ENCODE measurements at places on chromosomes 2 and 18. TPM values are rescaled to one million over a fixed set of nuclear protein-coding genes. Genes with fewer than 3 reads are reported as not detected.
A peak's percentile ranks its signal among the peaks of the same experiment; 100 is the strongest.

GRCh38 chr2:213627835-213628460, 343.7 kb downstream of the SPAG16 start:
- H3K36me3 ChIP-seq, result no peaks in the 10 kb centered on the region
- H3K27me3 ChIP-seq, result no peaks in the 10 kb centered on the region
- DNase-seq, result no peak
- no peak overlapping the region for H3K27ac ChIP-seq
- H3K4me3 ChIP-seq, result no peak overlapping the region

GRCh38 chr2:196337208-196337953, 166.0 kb upstream of the STK17B start:
- no peak overlapping the region for H3K4me3 ChIP-seq
- H3K4me1 ChIP-seq, result no peaks in the 10 kb centered on the region
- no peaks in the 10 kb centered on the region for H3K27me3 ChIP-seq

DNA sequence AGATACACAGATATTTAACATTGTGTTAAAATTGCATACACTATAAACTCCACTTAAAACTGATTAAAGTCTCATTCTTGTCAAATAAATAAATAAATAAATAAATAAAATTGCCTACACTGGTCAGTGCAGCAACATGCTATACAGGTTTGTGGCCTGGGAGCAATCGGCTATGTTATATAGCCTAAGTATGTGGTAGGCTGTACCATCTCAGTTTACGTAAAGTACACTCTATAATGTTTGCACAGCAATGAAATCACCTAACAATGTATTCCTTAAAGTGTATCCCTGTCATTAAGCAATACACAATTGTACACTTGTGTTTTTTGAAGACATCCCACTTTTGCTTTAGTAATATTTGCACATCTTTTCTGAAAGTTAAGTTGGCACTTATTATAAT, 337.7 kb upstream of the SETBP1 start:
- no peaks in the 10 kb centered on the region for H3K27me3 ChIP-seq
- H3K4me1 ChIP-seq, result no peaks in the 10 kb centered on the region
- DNase-seq, result no peak
- H3K27ac ChIP-seq, result no peak overlapping the region

- peaks cover 24% of the 10 kb centered on the region for H3K36me3 ChIP-seq
Measured at GRCh38 chr2:191682126-191682525, 4.2 kb downstream of the NABP1 start.

GRCh38 chr2:237341872-237342271, 72.1 kb downstream of the COL6A3 start:
- H3K4me1 ChIP-seq, result no peaks in the 10 kb centered on the region
- peaks cover 53% of the 10 kb centered on the region for H3K36me3 ChIP-seq
- no peak for DNase-seq
- H3K4me3 ChIP-seq, result no peak overlapping the region

DNA sequence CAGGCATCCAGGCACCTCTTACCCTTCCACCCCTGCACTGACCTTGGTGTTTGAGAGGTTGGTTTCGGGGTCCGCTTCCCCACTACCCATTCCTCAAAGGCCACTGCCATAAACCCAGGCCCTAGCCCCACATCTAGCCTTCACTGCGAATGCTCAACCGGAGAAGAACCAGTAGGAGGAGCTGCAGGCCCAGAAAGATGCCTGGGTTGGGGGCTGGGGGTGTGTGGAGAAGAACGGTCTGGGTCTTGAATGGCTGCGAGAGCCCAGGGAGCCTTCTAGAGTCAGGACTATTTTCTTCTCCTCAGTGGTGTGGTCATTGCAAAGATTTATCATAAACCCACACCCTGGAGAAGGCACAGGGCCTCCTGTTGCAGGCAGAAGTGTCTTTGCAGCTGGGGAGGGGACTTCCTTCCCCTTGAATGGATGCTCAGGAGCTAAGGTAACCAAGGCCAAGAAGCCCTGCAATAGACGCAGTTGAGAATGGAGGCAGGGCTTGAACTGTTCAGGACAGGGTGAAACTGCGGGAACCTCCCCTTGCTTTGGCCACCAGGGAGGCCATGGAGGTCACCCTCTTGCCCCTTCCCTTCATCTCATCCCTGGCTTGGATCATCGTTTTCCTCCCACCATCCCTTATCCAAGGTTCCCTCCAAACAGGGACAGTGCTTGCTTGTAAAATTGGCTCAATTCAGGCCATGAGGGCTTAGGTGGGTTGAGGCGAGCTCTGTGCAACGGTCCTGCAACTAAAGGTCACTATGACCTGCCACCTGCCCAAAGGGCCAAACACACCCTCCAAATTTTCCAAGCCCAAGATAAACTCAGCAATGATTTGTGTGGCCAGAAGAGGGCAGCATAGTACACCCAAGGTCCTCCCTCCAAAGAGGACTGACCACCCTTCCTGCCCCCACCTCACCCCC, 20.9 kb downstream of the THNSL2 start:
- H3K27ac ChIP-seq, result no peak overlapping the region
- H3K36me3 ChIP-seq, result no peaks in the 10 kb centered on the region
- no peak for DNase-seq
- H3K4me1 ChIP-seq, result no peaks in the 10 kb centered on the region

GRCh38 chr2:26816893-26817292, 31.0 kb downstream of the CENPA start:
- H3K4me3 ChIP-seq, result no peak overlapping the region
- H3K36me3 ChIP-seq, result no peaks in the 10 kb centered on the region
- H3K27ac ChIP-seq, result no peak overlapping the region
- H3K4me1 ChIP-seq, result no peaks in the 10 kb centered on the region
- H3K27me3 ChIP-seq, result no peaks in the 10 kb centered on the region
- no peak for DNase-seq

DNA sequence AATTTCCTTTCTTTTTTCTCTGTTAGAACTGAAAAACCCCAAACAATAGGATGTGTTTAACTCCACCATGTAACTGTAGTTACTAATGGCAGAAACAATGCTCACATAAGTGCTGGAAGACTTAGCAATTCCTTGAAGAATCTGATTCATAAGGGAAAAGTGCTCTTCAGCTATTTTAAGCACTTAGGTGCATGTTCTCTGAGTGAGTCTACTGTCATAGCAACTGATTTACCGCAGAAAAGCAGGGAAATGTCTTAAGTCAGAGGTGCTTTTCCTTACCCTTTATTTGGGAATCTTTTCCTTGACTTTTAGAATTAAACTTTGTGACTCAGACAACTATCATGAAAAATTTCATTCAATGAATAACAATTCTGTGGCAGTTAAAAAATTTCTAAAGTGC, 65.4 kb upstream of the NABP1 start:
- no peaks in the 10 kb centered on the region for H3K4me1 ChIP-seq
- H3K27me3 ChIP-seq, result no peaks in the 10 kb centered on the region
- no peak for DNase-seq
- no peak overlapping the region for H3K27ac ChIP-seq
- H3K4me3 ChIP-seq, result no peak overlapping the region

- H3K4me3 ChIP-seq, result no peak overlapping the region
- DNase-seq, result no peak
- no peak overlapping the region for H3K27ac ChIP-seq
- H3K36me3 ChIP-seq, result no peaks in the 10 kb centered on the region
- peaks cover 44% of the 10 kb centered on the region for H3K4me1 ChIP-seq
Measured at GRCh38 chr2:235555371-235555770, 61.5 kb downstream of the AGAP1 start.

- H3K27ac ChIP-seq, result peak overlapping the region; percentile 89
- peaks cover 40% of the 10 kb centered on the region for H3K4me1 ChIP-seq
- no peak for DNase-seq
- no peaks in the 10 kb centered on the region for H3K36me3 ChIP-seq
Measured at GRCh38 chr2:64204703-64205102, 60.5 kb upstream of the PELI1 start.

DNA sequence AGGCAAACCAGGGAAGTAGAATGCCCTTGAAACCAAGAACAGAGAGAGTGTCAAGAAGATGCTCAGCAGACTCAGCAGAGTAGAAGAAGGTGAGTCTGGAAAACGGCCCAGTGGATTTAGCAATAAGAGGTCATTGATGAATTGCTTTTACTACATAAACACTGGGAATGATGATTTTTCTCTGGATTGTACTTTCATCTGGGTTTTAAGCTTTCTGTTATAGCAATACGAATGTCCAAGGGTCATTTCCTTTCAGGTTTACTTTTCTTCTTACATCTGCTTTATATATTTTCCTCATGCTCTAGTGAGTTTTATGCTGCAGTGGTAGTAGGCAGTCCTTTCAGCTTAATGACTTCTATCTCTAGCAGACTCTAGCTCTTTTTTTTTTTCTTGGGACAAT, 16.9 kb downstream of the EML6 start:
- no peaks in the 10 kb centered on the region for H3K27me3 ChIP-seq
- no peak overlapping the region for H3K4me3 ChIP-seq
- DNase-seq, result no peak

- no peak overlapping the region for H3K4me3 ChIP-seq
- DNase-seq, result no peak
- H3K27ac ChIP-seq, result no peak overlapping the region
- no peaks in the 10 kb centered on the region for H3K36me3 ChIP-seq
- no peaks in the 10 kb centered on the region for H3K27me3 ChIP-seq
- H3K4me1 ChIP-seq, result no peaks in the 10 kb centered on the region
Measured at GRCh38 chr2:213266421-213266820, 17.8 kb upstream of the SPAG16 start.

DNA sequence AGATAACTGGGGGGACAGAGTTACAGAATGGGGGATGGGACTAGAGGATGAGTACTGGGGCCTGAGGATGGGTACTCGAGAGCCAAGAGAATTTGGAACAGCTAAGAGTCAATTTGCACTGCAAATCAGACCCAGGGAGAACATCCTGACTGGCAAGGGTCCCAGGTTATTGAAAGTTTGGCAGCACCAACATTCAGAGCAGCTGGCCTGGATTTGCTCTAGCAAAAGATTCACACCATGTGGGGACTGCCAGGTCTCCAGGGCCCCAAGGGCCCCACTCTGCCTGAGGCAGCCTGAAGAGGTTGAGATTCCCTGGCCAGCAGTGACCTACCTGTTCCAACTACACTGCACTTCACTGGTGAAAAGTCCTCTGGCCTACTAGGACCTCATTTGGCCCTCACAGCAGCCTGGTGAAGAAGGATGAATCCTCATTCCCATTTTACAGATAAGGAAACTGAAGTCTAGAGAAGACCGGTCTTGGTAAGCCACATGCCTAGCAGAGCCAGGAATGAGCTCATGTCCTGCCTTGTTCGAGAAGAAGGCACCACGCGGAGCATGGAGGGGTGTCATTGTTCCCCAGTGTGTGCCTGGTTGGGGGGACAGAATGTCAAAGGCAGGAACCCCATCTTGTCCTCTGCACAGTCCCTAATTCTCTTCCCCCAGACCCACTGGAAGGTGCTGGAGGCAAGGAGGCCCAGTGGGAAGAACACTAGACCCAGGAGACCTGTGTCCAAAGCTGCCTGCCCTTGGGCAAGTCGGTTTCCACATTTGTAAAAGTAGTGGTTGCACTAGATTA, 258.6 kb downstream of the TNS1 start:
- DNase-seq, result peak; percentile 83
- no peaks in the 10 kb centered on the region for H3K36me3 ChIP-seq
- peaks cover 10% of the 10 kb centered on the region for H3K4me1 ChIP-seq
- H3K27ac ChIP-seq, result no peak overlapping the region

DNA sequence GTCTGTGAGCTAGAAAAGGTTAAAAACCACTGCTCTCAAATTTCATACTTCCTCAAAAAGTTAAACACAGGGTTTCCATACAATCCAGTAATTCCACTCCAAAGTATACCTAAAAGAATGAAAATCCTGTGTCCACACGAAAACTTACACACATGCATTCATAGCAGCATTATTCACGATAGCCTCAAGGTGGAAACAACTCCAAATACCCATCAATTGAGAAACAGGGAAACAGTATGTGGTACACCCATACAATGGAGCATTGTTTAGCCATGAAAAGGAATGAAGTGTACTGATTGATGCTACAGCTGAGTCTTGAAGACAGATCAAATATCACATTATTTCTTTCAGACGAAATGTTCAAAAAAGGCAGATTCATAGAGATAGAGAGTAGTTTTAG, 36.7 kb downstream of the UXS1 start:
- no peak overlapping the region for H3K27ac ChIP-seq
- no peaks in the 10 kb centered on the region for H3K27me3 ChIP-seq
- no peak overlapping the region for H3K4me3 ChIP-seq
- no peaks in the 10 kb centered on the region for H3K4me1 ChIP-seq
- no peak for DNase-seq

- no peak for DNase-seq
- H3K27ac ChIP-seq, result no peak overlapping the region
- no peaks in the 10 kb centered on the region for H3K36me3 ChIP-seq
- H3K4me1 ChIP-seq, result no peaks in the 10 kb centered on the region
Measured at GRCh38 chr2:17869128-17869527, 9.3 kb upstream of the KCNS3 start.

GRCh38 chr2:190062601-190063000, at the start of gene MSTN:
TSS of gene MSTN (minus strand) at chr2:190062729. CDS start at chr2:190062596, 133 bp downstream.
- H3K4me3 ChIP-seq, result no peak within 1 kb of the TSS
- H3K27me3 ChIP-seq, result no peaks in the 10 kb centered on the region
- H3K36me3 ChIP-seq, result no peaks in the 10 kb centered on the region
- no peak for DNase-seq

DNA sequence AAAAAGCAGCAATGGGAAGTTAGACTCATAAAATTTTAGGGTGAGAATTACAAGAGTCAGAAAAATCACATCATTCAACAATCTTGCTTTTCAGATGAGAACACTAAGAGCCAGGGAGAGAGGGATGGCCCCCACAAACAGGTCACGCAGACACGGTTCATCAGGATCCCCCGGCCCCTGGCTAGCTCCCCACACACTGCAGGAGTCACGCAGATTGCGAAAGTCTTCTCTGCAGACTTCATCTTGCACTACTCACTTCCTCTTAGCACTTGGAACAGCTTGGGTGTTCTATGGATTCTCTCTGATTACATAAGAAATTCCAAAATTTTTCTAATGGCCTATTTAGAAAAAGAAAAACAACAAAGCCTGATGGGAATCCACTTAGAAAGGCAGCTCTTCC, 21.6 kb upstream of the SULT1C2 start:
- peaks cover 10% of the 10 kb centered on the region for H3K4me1 ChIP-seq
- DNase-seq, result no peak
- no peaks in the 10 kb centered on the region for H3K36me3 ChIP-seq
- H3K27ac ChIP-seq, result peak overlapping the region; percentile 66
- H3K27me3 ChIP-seq, result no peaks in the 10 kb centered on the region

The IGFBP5 gene
- total RNA-seq, result 1,041 TPM

The SETBP1 gene
- 38.1 TPM for total RNA-seq

The CASP10 gene
- total RNA-seq, result 8.3 TPM

The SNED1 gene
- 55.5 TPM for total RNA-seq

The KANSL1L gene
- 29.7 TPM for total RNA-seq

The CAPN14 gene
- 4.7 TPM for total RNA-seq

The LRPPRC gene
- total RNA-seq, result 35.4 TPM

The CHMP3 gene
- 49.6 TPM for total RNA-seq

The CYTIP gene
- total RNA-seq, result 12.5 TPM

The CXCR4 gene
- total RNA-seq, result 39.5 TPM
